Stimulated activated CD8-positive, alpha-beta memory T cell treated with anti-CD3 and anti-CD28 coated beads, Interleukin-4, amount 100 ng/mL, for 4 hours (primary cell): ENCODE measurements at places on chromosomes 16 and 17.

- no peak for DNase-seq
These were observed 139.4 kb downstream of the C16orf78 start for GRCh38 chr16:49513040-49513439.

- DNase-seq = no peak
These were observed 64.9 kb downstream of the NDEL1 start for GRCh38 chr17:8500609-8501008.

DNA sequence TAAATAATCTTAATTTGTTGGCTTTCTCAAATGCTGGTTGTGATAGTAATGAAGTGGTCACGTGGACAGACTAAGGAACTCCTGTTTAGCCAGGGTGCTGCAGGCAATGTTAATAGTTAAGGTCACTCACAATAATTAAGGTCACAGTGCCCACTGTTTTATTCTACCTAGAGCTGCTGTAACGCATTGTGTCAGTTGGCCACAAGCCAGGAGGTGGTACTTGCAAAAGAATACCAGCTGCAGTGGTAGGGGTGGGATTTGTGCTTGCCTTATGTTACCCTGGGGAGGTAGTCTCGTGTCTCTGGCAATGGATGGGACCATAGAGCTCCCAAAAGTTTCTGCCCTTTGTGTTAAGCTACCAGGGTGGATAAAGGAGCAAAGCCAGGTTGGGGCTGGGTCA lies 969.1 kb upstream of the CDH8 start:
- DNase-seq = no peak

- no peak for DNase-seq
These were observed 68.6 kb downstream of the HAPSTR1 start for GRCh38 chr16:9159839-9160550.

DNA sequence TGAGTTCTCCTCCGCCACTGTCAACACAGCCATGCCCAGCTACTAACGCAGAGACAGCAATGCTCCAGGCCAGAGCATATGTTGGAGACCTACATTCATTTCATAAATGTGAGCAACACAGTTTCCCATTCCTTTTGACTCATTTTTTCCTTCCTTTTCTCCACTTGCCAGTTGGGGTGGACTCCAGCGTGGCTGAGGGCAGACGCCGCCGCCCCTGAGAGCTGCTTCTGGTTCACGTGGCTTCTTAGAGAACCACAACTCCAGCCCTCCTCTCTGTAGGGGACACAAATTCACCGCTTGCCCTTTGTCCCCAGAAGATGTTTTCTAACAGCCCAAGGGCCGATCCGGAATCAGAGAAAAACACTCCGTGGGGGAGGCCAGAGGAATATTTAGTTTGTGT lies 45.8 kb upstream of the ZCCHC14 start:
- no peak for DNase-seq

DNA sequence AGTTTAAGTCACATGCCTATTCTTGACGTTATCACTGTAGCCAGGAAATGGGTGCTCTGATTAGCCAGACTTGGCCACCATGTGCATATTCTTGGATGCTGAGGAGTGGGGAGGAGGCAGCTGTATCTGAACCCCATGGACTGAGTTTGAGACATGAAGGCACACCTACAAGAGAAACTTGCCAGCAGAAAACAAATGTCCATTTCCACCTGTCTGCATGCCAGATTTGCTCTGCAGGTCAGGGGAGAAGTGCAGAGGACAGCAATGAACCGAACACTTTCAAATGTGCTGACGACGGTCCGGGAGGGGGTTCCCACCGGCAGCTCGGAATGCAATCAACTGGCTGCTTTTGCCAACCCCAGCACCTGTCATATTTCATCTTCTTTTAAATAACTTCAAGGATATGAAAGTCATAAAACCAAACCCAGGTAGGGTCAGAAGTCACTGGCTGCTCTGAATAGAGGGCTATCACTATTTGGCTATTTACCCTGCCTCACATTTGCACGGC lies 287.8 kb upstream of the N4BP1 start:
- no peak for DNase-seq

- no peak for DNase-seq
These were observed 7.0 kb downstream of the KNOP1 start for GRCh38 chr16:19710991-19711545.

DNA sequence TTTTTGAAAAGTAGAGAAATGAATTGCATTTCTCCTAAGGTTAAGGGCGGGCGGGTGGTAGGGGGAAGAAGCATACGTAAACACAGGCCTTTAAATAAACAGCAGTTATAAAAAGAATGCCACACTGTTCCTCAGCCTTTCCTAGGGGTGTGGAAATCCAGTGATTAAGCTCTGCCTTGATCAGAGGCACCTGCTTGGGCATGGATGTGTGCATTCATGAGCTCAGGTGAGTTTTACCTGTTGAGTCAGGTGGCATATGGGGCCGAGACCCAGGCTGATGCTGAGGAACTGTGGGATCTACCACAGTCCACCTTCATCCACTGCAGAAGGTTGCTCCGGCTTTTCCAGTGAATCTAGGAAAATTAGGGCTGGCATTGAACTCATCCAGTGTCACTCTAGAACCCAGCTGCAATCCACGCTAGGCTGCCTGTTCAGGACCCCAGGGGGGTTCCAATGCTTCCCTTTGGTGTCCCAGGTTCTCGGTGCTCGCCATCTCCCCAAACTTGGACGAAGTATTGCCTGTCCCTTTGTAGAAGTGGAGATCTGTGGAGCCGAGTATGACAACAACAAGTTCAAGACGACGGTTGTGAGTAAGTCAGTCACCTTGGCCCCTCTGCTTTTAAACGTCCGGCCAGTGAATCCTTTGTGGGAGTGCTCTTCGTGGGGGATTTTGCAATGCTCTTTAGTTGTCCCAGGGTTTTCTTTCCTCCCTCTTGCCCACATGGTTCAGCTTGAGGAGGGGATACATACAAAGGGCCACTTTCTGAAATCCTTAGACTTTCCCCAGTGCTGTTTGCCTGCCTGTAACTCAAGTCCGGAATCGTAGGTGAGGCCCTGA lies 72.7 kb downstream of the SDR42E1 start:
- no peak for DNase-seq

DNA sequence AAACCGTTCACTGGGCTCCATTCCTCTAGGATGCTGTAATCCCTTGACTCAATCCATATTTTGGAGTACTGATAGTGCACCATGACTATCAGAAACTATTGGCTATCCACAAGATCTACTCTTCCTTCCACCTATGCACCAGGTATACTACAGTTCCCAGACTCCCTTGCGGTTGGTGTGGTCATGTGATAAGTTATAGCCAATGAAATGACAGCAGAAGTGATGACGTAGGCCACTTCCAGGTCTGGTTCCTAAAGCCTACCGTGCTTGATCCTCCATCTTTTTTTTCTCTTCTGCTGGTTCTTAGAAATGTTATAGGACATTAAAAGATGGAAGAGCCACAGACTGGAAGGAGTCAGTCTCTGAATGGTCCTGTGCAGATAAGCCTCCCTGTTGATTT lies 278.8 kb upstream of the C16orf82 start:
- DNase-seq = no peak

GRCh38 chr17:40937384-40937819 lies at the start of gene KRT23:
Gene KRT23, minus strand, starts transcription at chr17:40937646. Its CDS starts 1,043 bp downstream, at chr17:40936603.
- no peak for DNase-seq

DNA sequence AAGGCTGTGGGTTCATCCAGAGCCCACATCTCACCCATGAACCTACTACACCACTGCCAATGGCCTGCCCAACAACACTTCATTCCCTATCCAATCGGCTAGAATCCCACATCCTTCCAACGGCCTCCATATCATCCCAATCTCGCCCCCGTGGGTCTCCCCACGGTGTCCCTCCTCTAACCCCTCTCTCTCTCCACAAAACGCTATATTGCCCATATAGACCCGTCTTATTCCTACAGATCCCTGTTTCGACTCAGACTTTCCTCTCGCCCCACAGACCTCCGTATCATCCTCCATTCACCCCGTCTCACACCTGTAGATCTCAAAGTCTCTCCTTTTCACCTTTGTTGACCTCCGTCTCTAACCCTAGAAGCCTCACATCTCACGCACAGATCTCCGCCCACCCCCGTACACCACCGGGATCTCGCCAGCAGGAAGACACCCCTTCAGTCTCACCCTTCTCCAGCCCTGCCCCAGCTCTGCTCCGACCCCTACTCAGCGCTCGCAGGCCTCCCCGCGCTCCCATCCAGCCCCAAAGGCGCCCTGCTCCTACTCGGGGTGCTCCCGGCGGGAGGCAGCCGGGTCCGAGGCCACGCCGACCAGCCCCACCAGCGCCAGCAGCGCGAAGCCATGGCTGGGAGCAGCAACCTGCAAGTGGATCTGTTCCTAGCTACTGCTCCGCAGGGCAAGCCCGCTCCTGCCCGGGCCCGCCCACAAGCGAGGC lies at the start of gene FDXR:
TSS of gene FDXR (minus strand) at position 682 of the 724 bp plus-strand sequence. CDS start at position 632, 50 bp downstream.
- DNase-seq = no peak

- DNase-seq = no peak
These were observed 22.2 kb downstream of the CDK5RAP3 start for GRCh38 chr17:47993031-47993564.

DNA sequence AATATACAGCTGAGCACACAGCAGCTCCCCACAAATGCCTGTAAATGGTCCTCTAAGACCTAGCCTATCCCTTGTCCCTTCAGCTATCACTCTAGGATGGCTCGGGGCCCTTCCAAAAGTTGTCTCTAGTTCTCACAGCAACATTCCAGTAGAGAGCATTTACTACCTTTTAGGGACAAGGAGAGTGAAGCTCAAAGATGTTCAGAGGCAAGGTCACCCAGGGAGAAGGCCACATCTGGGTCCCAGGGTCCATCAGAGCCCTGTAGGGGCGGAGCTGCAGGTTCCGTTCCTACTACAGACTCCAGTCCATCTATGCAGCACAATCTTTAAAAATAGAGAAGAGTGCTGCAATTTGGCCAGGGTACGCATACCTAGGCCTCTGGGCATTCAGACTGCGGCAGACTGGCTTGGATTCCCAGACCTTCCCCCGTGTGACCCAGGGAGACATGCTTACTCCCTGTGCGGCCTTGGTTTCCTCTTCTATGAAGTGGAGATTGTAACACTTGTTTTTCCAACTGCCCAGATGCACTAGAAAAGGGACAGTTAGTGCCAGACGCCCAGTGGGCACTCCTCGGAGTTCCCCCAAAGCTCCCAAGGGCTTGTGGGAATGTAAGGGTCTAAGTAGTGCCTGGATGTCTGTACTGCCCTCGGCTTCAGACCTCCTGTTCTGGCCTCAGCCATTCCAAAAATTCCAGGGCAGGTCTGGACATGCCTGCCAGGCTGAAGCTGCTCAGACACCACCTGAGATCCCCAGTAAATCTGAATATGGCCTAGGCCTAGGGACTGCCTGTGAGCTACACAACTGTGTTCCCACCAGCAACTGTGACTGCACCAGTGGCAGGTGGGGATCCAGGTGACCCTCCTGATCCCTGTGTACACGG lies 2.5 kb downstream of the SLC12A4 start:
- no peak for DNase-seq

GRCh38 chr16:21088646-21089538 lies 61.8 kb downstream of the DNAH3 start:
- no peak for DNase-seq

GRCh38 chr17:80941743-80942422 lies 49.8 kb upstream of the CHMP6 start:
- no peak for DNase-seq

DNA sequence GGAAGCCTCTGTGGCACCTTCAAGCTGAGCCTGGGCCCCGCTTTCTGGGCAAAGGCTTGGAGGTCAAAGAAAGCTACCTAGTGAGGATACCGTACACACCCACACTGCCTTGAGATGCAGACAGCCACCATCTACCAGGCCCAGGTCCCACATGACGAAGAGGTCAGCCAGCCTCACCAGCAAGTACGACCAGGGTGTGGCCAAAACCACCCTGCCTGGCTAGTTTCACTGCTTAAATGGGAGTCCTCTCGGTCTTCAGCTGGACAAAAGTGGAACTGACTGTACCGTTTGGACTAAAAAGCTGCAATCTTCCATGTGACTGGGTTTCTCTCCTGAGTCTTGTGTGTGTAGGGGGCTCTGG lies 21.6 kb downstream of the VASN start:
- DNase-seq = no peak

DNA sequence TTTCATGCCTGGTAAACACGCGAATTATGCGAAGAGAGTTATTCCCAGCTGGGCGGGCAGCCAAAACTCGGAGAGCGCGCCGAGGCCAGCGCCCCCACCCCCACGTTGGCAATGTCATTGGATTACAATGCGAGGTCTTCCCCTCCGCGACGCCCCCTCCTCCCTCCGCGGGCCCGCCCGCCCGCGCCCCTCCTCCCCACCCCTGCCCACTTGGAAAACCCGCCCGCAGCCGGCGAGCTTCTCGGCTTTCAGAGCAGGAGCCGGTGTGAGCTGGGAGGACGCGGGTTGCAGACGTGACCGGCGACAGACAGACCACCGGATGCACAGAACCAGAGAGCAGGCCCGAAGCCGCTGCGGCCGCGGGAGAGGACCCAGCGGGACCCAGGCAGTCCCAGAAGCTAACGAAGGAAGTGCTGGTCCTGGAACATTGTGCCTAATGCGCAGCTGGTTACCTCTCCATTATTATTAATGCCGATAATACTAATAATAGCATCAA lies 4.0 kb downstream of the NOG start:
- DNase-seq = no peak
